ENCODE measurements at places on chromosomes 4 and X. TPM values are rescaled to one million over a fixed set of nuclear protein-coding genes. Genes with fewer than 3 reads are reported as not detected.

DNA sequence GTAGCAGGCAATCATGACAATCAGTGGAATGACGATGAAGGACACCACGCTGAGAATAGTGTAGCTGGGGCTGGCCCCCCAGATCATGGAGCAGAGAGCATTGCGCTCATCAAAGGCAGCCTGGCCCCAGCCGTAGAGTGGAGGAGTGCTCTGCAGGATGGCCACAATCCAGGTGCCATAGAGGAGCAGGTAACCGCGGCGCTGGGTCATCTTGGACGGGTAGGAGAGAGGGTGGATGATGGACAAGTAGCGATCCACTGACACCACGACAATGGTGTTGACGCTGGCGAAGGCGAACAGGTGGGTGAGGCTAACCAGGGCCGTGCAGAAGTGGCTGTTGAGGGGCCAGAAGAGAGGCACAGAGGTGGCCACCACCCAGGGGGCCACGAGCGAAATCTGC is 2.8 kb downstream of the GPR101 start:
- H3K36me3 ChIP-seq, result no peaks in the 10 kb centered on the region
- no peaks in the 10 kb centered on the region for H3K4me1 ChIP-seq
- peaks cover 81% of the 10 kb centered on the region for H3K27me3 ChIP-seq
- no peak overlapping the region for H3K4me3 ChIP-seq
- DNase-seq, result no peak

The MBTPS2 gene
- total RNA-seq, result 4.7 TPM

The ZNF141 gene
- 19.6 TPM for total RNA-seq

- H3K4me1 ChIP-seq, result peaks cover 24% of the 10 kb centered on the region
- no peak overlapping the region for H3K27ac ChIP-seq
These were observed 56.3 kb downstream of the CCDC149 start for GRCh38 chr4:24856586-24856985.

GRCh38 chr4:146336410-146336807 is 122.1 kb downstream of the REELD1 start:
- no peak overlapping the region for H3K27ac ChIP-seq
- H3K4me1 ChIP-seq, result no peaks in the 10 kb centered on the region
- no peaks in the 10 kb centered on the region for H3K36me3 ChIP-seq
- DNase-seq, result no peak

The ETDA gene
- total RNA-seq, result not detected

GRCh38 chrX:123155327-123155726 is 28.8 kb upstream of the GRIA3 start:
- H3K27ac ChIP-seq, result no peak overlapping the region
- no peaks in the 10 kb centered on the region for H3K4me1 ChIP-seq
- H3K4me3 ChIP-seq, result no peak overlapping the region
- no peaks in the 10 kb centered on the region for H3K27me3 ChIP-seq
- no peak for DNase-seq

The NALF2 gene
- 0.32 TPM for total RNA-seq

DNA sequence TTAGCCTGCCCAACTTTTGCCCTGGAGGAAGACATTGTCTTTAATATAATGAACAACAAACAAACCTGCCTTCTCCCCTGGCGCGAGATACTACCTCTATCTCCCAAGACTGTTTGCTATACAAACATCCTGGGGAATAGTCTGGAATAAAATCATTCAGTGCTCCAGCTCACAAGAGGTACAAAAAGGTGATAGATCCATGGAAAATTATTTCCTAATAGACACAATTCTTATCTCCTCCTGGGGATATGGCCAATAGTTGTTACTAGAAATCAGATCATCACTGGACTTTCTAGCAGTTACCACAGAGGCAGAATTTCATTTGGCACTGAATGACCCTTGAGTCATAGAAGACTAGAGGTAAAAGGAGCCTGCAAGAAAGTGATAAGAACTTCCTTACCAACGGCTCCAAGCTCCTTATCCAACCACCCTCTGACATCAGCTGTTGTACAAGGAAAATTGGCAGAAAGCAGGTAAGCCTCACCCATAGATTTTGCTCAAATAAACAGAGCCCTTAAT is 38.1 kb downstream of the MID1 start:
- H3K4me1 ChIP-seq, result peaks cover 4% of the 10 kb centered on the region
- no peaks in the 10 kb centered on the region for H3K36me3 ChIP-seq
- no peak overlapping the region for H3K27ac ChIP-seq
- no peaks in the 10 kb centered on the region for H3K27me3 ChIP-seq
- H3K4me3 ChIP-seq, result no peak overlapping the region
- DNase-seq, result peak; percentile 53

- no peaks in the 10 kb centered on the region for H3K36me3 ChIP-seq
- DNase-seq, result no peak
- no peak overlapping the region for H3K4me3 ChIP-seq
- H3K27ac ChIP-seq, result no peak overlapping the region
- no peaks in the 10 kb centered on the region for H3K4me1 ChIP-seq
- H3K27me3 ChIP-seq, result no peaks in the 10 kb centered on the region
These were observed 27.3 kb upstream of the CHRNA9 start for GRCh38 chr4:40307627-40308497.

DNA sequence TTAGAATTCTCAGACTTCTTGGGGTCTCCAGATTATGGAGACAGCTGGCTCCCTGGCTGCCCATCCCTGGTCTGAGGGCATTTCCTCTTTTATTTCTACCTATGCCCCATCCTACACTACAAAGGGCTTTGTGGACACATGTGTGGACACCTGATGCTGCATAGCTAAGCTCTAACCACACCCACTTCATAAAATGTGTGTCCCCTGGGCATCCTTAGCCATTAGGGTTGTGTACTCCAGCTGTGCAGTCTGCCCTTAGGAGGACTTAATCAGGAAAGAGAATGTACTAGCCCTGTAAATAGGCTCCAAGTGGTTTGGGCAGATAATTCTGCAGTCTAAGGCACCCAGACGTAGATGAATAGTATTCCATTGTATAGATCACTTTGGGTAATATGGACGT is 47.0 kb downstream of the COQ2 start:
- H3K36me3 ChIP-seq, result no peaks in the 10 kb centered on the region
- no peaks in the 10 kb centered on the region for H3K4me1 ChIP-seq
- H3K27ac ChIP-seq, result no peak overlapping the region
- no peak for DNase-seq

Data from cardiac muscle cell (in vitro differentiated cells and primary cell).